ENCODE measurements at places on chromosomes 2 and 18. TPM values are rescaled to one million over a fixed set of nuclear protein-coding genes. Genes with fewer than 3 reads are reported as not detected.

The ABCG8 gene
- total RNA-seq = not detected

The DAW1 gene
- total RNA-seq = not detected

The SIX2 gene
- 0.96 TPM for total RNA-seq

The RAB12 gene
- total RNA-seq = 60.5 TPM

The KDM3A gene
- 20.4 TPM for total RNA-seq

The DSG1 gene
- not detected for total RNA-seq

The C1QL2 gene
- total RNA-seq = not detected

The TCF7L1 gene
- 4.3 TPM for total RNA-seq

The DSC3 gene
- total RNA-seq = 3.3 TPM

The SERPINB12 gene
- not detected for total RNA-seq

The NIFK gene
- total RNA-seq = 82.0 TPM

The RND3 gene
- total RNA-seq = 259 TPM

The PTPRM gene
- total RNA-seq = 59.8 TPM

The TUBA3E gene
- total RNA-seq = not detected

The CPLX4 gene
- not detected for total RNA-seq

The ADD2 gene
- 9.9 TPM for total RNA-seq

The TCF23 gene
- not detected for total RNA-seq

The RAMP1 gene
- total RNA-seq = 4.4 TPM

The DSG2 gene
- 155 TPM for total RNA-seq

The MREG gene
- total RNA-seq = 10.5 TPM

The L3MBTL4 gene
- 9.8 TPM for total RNA-seq

The COL5A2 gene
- 27.1 TPM for total RNA-seq

The MALL gene
- total RNA-seq = 6.1 TPM

The COL4A3 gene
- 2.3 TPM for total RNA-seq

The ALKAL2 gene
- total RNA-seq = 2.8 TPM

The HOXD13 gene
- total RNA-seq = not detected

The AQP12A gene
- not detected for total RNA-seq

The SERPINB8 gene
- 23.6 TPM for total RNA-seq

The ID2 gene
- 19.4 TPM for total RNA-seq

The FECH gene
- 52.9 TPM for total RNA-seq

The CASP8 gene
- 14.2 TPM for total RNA-seq

The EIF2B4 gene
- total RNA-seq = 39.8 TPM

The TRIM43 gene
- not detected for total RNA-seq

The FBXO41 gene
- total RNA-seq = 7.0 TPM

The FAM237A gene
- total RNA-seq = not detected

The PAIP2B gene
- 2.9 TPM for total RNA-seq

The PRKAG3 gene
- not detected for total RNA-seq

The GCG gene
- not detected for total RNA-seq

The ERFE gene
- total RNA-seq = 113 TPM

The MC5R gene
- total RNA-seq = not detected

The REG3G gene
- total RNA-seq = not detected

The METTL5 gene
- 54.1 TPM for total RNA-seq

The BCL11A gene
- total RNA-seq = 6.7 TPM

The SPP2 gene
- total RNA-seq = not detected

The FAM110C gene
- 10.4 TPM for total RNA-seq

The FZD7 gene
- 14.5 TPM for total RNA-seq

The DNAJC5G gene
- not detected for total RNA-seq

The DRC1 gene
- 0.13 TPM for total RNA-seq

The TMX3 gene
- 47.5 TPM for total RNA-seq

The LRRC30 gene
- not detected for total RNA-seq

The ALPG gene
- total RNA-seq = not detected

The TUBB8B gene
- total RNA-seq = not detected

The ASXL3 gene
- 1.4 TPM for total RNA-seq
